NCI-H82 (cell line): ENCODE measurements at places on chromosomes 16 and 17.

GRCh38 chr17:55727920-55728319 lies 5.3 kb upstream of the TMEM100 start:
- DNase-seq: no peak

GRCh38 chr17:50979524-50979927 lies 113.4 kb upstream of the TOB1 start:
- no peak for DNase-seq

GRCh38 chr16:13322336-13322735 lies 420.9 kb downstream of the SHISA9 start:
- no peak for DNase-seq

GRCh38 chr16:48911700-48912099 lies 301.7 kb upstream of the N4BP1 start:
- DNase-seq: peak; percentile 17

DNA sequence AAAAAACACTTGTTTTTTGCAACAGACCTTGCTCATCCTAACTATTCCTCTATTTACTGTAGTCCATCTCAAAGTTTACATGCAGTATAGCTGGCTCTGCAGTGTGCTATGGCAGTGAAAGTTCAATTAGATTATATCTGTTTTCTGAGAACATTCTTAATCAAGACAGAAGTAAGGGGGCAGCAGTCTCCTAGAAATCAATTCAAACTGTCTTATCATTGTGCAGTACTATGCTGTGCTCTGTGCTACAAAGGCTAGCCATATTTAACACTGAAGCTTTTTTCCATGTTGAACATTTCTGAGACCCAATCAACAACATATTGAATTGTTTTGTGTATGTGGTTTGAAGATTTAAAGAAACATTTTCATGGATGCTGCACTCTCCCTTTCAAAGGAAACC lies 11.4 kb downstream of the NETO2 start:
- no peak for DNase-seq

DNA sequence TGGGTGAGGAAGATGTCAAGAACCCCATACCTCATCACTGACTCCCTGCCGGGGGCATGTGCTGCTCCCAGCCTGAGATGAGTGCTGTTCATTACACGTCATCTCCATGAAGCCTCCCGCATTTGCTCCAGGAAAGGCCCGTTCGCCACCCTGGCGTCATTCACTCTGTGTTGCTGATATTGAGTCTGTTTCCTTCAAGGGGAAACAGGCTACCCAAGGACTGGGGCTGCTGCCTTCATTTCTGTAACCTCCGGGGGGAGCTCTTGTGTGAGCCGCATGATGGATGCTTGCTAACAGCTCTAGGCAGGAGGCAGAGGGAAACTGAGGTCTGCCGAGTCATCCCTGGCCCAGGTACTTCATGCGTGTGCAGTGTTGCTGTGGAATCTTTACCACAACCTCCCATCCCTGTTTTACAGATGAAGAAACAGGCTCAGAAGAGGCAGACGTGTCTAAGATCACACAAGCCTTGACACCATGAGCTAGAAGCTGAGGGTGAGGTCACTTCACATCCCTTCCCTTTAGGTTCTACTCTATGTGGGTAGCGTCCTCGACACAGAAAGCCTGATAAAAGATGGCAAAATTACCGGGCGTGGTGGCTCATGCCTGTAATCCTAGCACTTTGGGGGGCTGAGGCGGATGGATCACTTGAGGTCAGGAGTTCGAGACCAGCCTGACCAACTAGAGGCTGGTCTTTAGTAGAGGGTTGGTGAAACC lies 3.5 kb upstream of the ARMC5 start:
- peak; percentile 49 for DNase-seq

- DNase-seq: no peak
These were observed 62.4 kb downstream of the CDH11 start for GRCh38 chr16:65059406-65059980.

DNA sequence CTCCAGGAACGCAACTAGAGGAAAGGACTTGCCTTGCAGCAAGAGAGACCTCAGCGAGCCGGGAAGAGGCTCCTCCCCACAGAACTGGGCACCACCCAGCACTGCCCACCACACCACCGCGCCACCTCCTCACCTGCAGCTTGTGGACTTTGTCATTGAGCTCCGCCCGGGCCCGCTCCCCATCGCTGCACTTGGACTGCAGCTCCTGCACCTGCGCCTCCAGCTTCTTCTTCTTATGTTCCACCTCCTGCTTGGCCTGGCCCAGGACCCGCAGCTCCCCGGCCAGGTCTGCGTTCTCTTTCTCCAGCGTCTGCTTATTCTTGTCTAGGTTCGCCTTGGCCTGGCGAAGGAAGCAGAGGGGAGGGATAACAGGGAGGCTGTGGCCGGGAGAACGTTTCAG lies 76.7 kb downstream of the NDE1 start:
- DNase-seq: no peak

DNA sequence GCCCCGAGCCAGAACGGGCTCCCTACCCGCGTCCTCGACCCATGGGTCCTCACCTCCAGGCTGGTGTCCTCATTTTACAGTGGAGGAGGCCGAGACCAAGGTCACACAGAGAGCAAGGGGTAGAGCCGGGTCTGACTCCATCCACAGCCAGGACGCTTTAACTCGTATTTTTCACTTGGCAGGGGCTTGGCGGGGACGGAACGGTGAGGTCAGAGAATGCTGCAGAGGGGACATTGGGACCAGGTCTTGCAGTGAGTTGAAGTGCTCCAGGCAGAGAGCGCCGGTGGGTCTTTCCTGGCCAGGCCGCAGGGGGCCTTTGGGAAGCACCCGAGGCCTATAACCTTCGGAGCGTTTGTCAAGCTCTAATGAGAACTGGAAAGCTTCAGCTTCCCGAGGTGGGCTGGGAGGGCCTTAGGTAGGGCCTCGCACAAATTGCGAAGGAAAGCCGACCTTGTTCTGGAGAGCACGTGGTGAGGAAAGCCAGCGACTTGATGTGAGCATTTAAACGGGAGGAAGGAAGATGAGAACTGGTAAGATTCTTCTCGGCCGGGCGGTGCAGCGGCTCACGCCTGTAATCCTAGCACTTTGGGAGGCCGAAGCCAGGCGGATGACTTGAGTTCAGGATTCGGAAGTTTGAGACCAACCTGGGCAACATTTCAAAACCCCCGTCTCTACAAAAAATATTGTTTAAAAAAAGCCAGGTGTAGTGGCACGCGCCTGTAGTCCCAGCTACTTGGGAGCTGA lies 908 bp upstream of the CLUH start:
- DNase-seq: peak; percentile 70

GRCh38 chr16:15593235-15593634 lies 49.7 kb downstream of the MARF1 start:
- no peak for DNase-seq

- DNase-seq: no peak
These were observed 24.4 kb downstream of the CNTNAP1 start for GRCh38 chr17:42706732-42707131.

DNA sequence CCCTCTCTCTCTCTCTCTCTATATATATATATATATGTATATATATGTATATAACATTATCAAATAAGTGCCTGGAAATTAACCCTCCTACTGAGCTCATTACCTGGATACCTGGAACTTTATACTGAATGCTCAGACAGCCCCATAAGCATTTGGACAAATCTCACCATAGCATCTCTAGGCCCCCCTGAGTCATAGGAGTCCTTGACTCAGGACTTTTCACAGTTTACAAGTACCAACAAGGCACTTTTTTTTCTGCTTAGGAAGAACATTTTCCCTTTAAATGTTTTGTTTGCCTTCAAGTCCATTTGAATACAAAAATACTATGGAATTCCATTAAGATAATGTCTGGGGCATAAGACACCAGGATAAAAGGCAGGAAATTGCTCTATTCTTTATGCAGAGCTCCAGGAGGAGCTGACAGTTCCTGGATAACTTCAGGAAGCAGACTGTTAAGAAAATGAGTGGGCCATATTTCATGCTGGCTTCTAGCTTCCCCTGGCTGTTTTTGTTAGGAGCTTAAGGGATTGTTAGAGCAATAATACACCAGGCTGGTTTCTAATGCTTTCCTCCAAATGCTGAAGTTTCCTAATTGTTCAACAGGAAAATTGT lies 171.7 kb upstream of the ASIC2 start:
- DNase-seq: no peak

- peak; percentile 76 for DNase-seq
These were observed 769 bp downstream of the TMEM88 start for GRCh38 chr17:7855660-7856010.

DNA sequence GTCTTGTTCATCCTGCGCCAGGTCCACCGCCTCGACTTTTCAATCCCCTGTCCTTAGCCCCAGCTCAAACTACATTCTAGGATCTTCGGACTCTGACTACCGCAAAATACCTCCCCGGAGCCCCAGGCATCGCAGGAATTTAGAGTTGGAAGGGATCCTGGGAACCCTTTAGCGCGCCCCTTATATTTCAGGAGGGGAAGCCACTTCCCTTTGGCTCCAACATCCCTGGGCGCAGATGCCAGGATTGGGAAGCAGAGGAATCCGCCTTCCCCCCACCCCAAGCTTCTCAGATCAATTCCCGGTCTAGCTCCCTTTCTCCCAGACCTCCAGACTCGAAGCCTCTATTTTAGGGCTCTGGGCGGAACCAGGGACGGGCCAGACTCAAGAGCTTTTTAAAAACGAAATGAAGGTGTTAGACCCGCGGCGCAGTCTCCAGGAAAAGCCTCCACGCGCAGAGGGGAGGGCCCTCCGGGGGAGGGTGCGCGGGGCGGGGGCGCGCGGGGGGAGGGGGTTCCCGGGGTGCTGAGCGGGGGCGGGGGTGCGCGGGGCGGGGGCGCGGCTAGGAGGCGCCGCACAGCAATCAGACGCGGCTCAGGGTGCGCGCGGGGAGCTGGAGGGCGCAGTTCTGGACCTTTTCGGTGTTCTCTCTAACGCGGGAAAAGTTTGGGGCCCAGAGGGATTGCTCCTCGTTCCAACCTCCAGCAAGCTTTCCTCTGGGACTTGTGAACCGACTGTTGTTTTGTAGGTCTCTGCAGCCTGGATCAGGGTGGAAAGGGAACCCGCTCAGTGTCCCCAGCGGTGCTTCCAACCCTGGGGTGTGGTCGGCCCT lies 1.6 kb downstream of the AHSP start:
- no peak for DNase-seq

GRCh38 chr16:69784586-69784985 lies 22.5 kb downstream of the WWP2 start:
- no peak for DNase-seq

GRCh38 chr17:75250009-75250471 lies 11.4 kb downstream of the GGA3 start:
- DNase-seq: no peak

GRCh38 chr16:12020009-12020408 lies 43.5 kb downstream of the SNX29 start:
- DNase-seq: no peak

GRCh38 chr17:46178550-46179214 lies 14.5 kb downstream of the KANSL1 start:
- DNase-seq: no peak

- no peak for DNase-seq
These were observed 895 bp downstream of the BRD7 start for GRCh38 chr16:50367777-50368409.

GRCh38 chr17:40122999-40123810 lies 1.4 kb downstream of the MSL1 start:
- DNase-seq: peak; percentile 84

DNA sequence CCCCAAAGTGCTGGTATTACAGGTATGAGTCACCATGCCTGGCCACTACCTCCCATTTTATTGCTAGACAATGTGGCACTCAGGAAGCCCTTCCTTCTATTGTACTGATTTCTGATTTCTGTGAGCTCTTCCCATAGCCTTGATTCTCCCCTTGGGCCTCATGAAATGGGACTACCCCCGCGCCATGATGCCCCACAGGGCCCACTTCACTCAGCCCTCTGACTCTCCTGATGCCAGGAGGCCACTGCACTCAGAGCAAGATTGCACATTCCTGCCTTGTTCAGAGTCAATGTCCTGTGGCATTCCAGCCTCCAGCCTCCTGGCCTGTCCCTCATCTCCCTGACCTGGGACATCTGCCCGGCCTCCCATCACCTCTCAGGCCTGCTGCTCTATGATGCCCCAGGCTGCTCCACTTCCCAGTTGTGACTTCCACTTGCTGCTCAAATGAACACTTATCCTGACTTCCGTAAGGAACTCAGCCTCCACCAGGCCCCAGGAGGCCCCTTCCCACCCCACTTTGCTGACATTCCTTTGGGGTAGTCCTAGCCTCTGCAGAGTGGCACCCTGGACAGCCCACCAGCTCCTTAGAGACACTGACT lies 66.6 kb upstream of the KSR1 start:
- no peak for DNase-seq

GRCh38 chr16:64159976-64160375 lies 961.9 kb downstream of the CDH11 start:
- no peak for DNase-seq
